ENCODE measurements at places on chromosomes 12 and 14.

DNA sequence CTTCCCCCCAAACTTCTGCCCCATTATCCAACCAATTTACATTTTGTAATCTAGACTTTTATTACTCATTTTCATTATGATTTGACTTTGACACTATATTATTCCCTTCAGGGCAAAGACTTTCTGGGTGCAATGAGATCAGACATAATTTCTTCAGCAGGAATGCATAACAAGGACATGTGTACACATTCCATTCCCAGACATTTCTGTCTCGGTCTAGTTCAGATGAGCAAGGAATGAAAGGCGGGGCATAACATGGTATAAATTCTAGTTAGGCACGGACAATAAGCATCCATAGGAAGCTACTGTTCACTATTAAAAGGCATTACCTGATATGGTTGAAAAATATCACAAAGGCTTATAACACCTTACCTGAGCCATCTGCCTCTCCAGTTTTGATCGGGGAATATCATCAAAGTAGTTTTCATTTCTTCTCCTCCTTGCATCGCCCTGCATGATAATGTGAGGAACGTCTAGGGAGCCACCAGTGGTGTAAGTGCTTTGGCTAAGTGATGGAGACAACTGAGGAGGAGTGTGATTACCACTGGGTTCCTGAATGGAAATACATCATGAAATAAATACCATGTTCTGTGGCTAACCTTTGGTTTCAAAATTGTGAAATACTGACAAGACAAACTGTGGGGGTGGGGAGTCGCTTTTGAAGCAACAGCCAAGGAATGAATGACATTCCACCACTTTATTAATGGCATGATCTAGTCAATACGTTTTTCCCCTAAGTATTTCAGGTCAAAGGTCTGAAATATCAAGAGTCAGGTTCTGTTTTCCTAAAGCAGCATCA lies 183.9 kb downstream of the APAF1 start:
- DNase-seq: no peak

- no peak for DNase-seq
Measured at GRCh38 chr14:55508676-55509075, 68.3 kb upstream of the TBPL2 start.

- DNase-seq: no peak
Measured at GRCh38 chr12:90234472-90234871, 525.8 kb upstream of the ATP2B1 start.

- DNase-seq: no peak
Measured at GRCh38 chr12:12191008-12191407, 75.8 kb downstream of the LRP6 start.

DNA sequence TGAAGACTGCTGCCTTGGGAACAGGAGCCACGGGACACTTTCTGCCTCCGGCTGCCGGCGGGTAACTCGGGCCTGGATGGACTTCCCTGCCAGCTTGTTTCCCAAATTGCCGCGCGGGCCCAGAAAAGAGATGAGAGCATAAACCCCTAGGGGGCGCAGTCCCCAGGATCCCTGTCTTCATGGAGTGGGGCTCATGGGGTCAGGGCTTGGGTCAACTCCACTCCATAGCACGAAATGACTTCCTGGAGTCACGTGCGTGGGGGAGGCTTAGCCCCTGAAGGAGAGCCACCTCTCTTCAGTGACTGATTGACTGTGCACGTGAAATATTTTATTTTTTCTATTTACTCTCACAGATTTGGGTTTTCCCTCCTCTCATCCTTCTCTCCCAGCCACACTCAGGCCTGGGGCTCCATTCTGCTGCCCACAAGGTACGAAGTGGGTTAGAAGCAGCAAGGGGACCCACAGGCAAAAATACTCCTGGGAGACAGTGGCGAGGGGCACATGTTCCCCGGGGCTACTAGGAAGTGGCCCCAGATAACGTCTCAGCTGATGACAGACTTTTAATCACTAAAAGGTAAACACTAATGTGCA lies 10.0 kb downstream of the PGF start:
- no peak for DNase-seq

GRCh38 chr14:68621400-68622365 lies 171.2 kb downstream of the ZFP36L1 start:
- no peak for DNase-seq

DNA sequence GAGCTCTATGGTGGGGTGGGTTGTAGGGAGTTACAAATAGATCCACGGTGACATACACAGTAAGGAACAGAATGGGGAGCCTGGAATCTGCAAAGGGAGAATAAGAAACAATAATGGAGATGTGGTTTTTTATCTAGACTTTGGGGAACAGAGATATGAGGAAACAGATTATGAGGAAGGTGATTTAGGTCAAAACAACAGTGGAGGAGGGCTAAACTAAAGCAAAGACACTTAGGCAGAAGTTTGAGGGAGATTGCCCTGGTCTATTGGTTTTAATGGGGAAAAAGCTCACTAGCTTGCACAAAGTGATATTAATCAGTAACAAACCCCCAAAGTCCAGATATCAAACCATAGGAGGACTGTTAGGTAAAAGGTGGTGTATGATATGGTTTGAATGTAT lies 144.5 kb upstream of the DYRK2 start:
- no peak for DNase-seq

- no peak for DNase-seq
Measured at GRCh38 chr12:131716282-131716681, 5.4 kb downstream of the SFSWAP start.

DNA sequence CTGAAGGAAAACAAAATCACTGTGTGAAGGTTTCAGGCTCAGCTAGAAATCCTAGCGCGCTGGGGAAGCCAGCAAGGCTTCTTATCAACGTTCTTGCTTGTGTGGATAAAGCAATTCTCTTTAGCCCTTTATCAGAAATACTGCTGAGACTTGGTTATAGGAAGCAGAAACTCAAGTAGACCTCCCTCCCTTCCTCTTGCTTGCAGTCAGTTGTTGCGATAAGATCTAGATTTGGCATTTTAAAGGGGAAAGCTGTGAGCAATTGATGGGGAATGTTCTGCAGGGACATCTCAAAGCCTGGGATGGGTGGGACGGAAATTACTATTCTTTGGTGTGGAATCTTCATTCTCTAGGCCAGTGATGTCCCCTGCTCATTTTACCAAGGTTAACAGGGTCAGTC lies 76.4 kb upstream of the ANO4 start:
- no peak for DNase-seq

GRCh38 chr14:92207012-92207927 lies 85.5 kb downstream of the CPSF2 start:
- DNase-seq: no peak

DNA sequence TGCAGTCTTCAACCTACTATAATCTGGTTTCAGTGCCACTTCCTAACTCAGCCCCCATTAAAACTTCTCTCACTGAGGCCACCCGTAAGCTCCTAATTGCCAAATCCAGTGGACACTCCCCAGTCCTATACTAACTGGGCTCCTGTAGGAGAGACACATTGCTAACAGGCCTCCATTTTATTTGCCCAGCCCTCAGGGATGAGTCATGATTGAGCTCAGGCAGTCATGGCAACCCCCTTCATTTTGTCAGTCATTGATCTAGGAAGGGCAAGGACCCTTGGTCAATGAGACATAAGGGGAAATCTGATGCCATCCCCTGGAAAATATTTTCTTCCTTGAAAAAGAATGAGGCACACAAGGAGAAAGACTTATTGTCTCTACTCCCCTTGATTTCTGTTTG lies 70.1 kb upstream of the HIF1A start:
- DNase-seq: no peak

GRCh38 chr14:101505236-101505970 lies 55.9 kb upstream of the DIO3 start:
- no peak for DNase-seq

DNA sequence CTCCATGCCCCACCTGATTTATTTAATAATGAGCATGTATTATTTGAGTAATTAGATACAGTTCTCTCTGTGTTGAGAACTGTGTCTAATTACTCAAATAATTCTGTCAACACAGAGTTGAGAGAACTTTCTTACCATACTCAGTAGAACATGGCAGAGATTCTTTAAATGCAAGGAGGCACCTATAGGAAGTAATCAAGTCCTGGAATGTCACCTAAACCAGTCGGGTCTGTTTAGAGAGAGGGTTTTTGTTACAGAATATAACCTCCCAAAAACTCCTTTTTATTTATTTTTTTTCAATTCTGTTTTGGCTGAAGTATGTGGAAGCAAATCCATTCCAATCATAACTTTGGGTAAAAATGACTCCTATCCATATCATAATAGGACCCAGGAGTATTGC lies 37.5 kb upstream of the CIT start:
- no peak for DNase-seq

DNA sequence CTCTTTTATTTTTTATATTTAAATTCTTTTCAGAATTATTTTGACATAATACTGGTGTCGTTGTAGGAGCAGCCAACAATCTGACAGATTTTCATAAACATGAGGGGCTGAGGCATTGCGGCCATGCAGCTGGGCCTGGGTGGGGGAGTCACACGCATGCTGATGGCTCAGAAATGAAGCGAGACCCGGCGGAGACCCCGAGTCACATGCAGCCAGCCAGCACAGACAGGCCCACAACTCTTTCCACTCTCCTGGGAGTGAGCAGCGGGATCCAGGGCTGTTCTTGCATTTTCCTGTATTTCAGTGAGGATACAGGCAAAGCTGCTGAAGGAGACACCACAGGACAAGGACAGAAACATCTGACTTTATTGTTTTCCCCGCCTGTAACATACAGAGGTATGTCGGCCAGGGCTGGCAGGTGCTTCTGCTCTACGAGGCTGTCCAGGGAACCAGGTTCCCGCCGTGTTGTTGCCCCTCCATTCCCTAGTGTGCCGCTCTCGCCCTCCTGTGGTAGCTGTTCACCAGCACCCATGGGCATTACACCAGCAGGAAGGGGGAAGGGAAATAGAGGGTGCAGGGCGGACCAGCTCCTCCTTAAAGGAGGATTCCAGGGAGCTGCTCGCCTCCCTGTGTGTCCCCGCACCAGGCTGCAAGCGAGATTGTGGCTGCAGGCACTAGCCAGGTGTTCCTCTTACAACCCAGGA lies 30.5 kb downstream of the FZD10 start:
- no peak for DNase-seq

- DNase-seq: no peak
Measured at GRCh38 chr12:77339610-77340009, 274.2 kb upstream of the E2F7 start.

DNA sequence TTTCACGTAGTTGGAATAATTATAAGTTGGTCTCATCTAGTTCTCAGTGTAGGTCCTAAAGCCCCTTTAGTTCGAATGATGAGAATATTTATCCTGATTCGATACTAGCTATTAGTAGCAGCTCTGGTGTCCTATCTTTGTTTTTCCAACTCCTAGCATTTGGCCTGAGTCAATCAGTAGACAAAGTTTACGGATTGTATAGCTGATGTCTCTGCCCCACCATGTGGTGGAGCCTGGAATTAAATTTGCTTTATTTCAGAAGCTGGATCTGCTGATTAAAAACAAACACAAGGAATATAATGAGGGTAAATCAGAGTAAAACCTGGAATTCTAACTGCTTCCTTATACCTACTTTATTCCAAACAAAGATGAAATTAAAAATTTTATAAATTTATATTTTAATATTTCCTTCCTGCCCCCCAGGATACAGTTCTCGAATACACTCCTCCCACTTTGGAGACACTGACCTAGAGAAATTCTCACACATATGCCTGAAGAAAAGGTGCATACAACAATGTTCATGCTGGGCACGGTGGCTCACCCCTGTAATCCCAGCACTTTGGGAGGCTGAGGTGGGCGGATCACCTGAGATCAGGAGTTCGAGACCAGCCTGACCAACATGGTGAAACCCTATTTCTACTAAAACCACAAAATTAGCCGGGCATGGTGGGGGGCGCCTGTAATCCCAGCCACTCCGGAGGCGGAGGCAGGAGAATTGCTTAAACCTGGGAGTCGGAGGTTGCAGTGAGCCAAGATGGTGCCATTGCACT lies 7.6 kb upstream of the BRMS1L start:
- no peak for DNase-seq

DNA sequence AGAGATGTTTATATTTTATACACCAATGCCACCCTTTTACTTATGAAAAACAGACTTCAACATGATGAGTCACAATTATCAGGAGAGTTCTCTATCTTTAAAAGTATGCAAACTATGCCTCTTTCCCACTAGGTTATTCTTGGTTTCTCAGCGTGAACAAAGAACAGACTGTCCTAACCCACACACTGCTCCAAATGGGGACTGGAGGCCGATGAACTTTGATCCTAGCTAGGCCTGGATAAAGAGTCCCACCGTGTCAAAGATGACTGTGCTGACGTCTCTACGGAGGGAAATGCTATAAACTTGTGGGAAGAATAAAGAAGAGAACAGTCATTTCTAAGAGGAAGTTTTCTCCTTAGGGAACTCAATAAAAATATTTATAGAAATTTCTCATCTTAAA lies 160.1 kb downstream of the EPS8 start:
- no peak for DNase-seq

DNA sequence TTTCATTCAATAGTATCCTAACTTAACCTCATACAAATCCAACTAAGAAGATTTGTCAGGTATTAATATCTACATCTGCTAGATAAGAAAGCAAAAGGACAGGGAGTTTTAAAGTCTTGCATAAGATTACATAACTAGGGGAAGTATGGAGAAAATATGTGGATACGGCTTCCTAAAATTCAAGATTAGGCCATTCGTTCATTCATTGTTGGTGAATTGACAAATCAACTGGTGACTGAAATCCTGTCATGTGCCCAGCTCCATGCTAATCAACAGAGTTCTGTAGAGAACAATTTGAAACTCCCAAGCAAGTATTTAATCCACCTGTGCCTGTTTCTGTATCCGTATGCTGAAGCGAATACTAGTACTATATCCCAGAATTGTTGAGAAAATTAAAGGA lies 260.9 kb upstream of the USP15 start:
- no peak for DNase-seq

DNA sequence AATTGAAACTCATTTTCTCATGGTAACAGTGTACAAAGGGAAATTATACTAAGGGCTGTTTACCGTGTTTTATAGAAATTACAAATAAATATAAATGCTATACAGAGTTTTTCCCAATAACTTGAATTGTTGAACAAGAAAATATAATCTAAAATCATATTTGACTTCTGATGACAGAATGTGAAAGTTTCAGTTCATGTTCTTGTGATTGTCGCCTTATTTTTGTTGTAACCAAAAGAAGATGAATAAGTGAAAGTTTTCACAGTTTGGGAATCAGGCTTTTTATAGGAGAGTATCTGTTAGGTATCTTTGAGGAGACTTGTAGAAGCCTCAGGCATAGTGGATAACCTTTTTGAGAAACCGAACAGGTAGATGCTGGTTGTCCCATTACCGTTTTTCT lies 28.1 kb downstream of the ANO6 start:
- DNase-seq: no peak

- DNase-seq: no peak
Measured at GRCh38 chr14:101198398-101199027, 295.0 kb upstream of the RTL1 start.

DNA sequence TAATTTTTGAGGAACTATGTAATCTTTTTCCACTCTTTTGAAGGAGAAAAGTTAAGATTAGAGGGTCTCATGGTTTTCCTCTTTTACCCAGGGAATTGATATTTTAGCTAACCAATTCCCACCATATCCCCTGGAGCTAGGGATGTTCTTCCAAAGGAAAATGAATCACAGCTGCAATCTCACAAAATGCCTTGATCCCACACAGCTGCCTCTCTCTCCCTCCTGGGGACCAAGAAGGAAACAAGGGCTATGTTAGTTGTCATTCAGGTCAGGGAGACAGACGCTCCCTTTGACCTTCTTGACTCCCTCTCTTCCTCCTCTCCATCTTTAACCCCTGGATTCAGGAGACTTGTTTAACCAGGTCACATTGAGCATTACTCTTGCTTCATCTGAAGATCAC lies 9.5 kb downstream of the DCN start:
- DNase-seq: no peak

- DNase-seq: no peak
Measured at GRCh38 chr12:27967551-27968054, 4.9 kb downstream of the PTHLH start.
